NCI-H187 treated with DMSO at 0.1 percent for 48 hours (cell line): ENCODE measurements at places on chromosomes 1 and 21.

DNA sequence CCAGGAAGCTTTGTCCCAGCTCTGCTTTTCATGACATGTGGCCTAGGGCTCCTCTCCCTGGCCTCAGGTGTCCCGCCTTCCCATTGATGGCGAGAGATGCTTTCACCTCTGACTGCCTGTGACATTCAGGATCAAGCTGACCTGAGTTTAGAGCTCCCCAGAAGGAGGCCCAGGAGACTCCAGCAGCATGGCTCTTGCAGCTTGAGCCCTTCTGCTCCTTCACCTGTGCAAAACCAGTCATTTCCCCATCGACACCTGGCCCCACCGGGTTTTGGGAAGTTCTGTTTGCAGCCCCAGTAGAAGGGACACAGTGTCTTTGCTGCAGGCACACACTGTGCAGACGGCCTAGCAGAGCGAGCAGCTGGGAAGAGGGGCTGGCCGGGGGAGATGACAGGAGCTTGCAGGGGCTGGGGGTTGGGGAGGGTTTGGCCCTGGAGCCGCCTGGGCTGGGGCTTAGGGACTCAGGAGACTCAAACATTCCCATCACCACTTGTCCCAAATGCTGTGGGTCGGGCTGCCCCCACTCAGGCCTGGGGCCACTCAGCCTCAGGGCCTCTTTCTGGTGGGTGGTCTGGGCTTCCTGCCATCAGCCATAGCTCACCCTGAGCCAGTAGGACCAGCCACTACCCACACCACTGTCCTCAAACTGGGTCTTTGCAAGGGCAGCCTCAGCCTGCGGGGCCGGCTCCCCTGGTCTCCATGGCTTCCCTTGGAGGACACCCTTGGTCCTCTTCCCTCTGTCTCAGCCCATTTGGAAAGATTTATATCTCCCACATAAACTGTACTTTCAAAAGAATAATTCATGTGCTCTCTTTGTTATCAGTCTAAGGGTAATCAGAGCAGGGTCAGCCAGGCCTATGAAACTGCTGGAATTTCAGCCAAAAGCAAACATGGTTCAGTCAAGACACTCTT is 3.8 kb upstream of the EDN2 start:
- no peak for DNase-seq

- no peak for DNase-seq
These were observed 29.2 kb upstream of the PDXK start for GRCh38 chr21:43689556-43690337.

GRCh38 chr1:182770232-182770631 is 19.3 kb upstream of the NPL start:
- no peak for DNase-seq

DNA sequence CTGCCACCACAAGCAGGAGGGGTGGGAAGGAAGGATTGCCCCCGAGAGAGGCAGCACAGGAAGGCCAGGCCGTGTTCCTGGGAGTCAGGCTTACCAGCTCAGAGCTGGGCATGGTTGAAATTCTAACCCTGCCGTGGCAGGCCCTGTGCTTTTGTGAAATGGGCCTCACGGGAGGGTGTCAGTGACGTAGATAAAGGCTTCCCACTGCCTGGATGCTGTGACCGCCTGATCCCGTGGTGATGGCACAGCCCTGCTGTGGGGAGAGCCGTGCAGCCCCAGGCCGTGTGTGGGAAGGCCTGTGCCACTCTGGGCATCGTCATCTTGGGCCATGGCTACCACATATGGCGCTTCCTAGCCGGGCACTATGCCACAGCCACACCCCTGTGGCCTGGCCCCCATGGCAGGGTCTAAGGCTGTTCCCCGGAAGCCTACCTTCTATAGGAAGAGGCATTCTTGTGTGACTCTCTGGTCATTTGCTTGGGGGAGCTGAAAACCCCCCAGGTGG is 161.3 kb downstream of the PCBP3 start:
- no peak for DNase-seq

- no peak for DNase-seq
These were observed 9.0 kb upstream of the PRDX1 start for GRCh38 chr1:45530632-45531135.

DNA sequence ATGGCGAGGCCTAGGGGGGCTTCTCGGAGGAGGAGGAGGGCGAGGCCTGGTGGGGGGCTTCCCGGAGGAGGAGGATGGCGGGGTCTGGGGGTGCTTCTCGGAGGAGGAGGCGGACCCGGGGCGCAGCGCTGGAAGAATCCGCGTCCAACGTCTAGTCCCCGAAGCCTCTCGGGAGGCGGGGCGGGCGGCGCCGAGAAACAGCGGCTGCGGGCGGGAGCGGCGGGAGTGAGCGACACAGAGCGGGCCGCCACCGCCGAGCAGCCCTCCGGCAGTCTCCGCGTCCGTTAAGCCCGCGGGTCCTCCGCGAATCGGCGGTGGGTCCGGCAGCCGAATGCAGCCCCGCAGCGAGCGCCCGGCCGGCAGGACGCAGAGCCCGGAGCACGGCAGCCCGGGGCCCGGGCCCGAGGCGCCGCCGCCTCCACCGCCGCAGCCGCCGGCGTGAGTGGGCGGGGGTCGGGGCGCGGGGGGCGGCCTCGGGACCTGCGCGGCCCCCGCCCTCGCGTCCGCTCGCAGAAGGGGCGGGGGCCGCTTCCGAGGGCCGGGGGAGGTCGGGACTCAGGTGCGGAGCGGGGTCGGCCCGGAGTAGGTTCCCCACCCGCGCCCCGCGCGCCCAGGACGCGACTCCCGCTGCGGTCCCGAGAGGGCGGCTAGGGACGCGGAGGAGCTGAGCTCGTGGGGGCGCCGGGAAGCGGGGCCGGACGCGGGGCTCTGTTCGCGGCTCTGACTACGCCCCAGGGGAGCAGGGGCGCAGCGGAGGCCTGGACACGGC is at the start of gene KLHL17:
TSS of gene KLHL17 (plus strand) at position 222 of the 769 bp plus-strand sequence. CDS start at position 332, 110 bp downstream.
- DNase-seq = no peak

GRCh38 chr1:172976222-172977041 is 74.3 kb downstream of the TNFSF18 start:
- DNase-seq = no peak

GRCh38 chr1:6989212-6990159 is 204.2 kb downstream of the CAMTA1 start:
- DNase-seq = no peak

GRCh38 chr1:153337980-153338853 is 10.4 kb downstream of the PGLYRP4 start:
- no peak for DNase-seq

GRCh38 chr1:224785622-224786021 is 143.9 kb upstream of the DNAH14 start:
- no peak for DNase-seq

- DNase-seq = no peak
These were observed 319.2 kb upstream of the ADGRL4 start for GRCh38 chr1:79325705-79326104.

DNA sequence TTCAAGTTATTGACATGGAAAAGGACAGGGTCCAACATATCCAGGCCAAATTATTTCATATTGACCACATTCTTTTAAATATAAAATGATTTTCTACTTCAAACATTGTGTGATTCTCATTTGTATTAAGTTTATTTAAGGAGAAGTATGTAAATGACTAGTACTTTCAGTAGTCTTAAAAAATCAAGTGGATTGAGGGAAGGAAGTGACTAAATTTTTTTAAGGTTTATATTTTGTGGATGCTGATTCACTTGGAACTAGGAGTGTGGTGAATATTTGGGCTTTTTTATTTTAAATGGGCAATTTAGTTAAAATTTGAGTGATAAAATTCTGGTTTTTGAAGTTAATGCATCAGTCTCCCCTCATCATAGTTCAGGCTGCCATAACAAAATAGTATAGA is 10.1 kb downstream of the PRRC2C start:
- no peak for DNase-seq

GRCh38 chr1:74726063-74726462 is 6.8 kb downstream of the CRYZ start:
- no peak for DNase-seq

DNA sequence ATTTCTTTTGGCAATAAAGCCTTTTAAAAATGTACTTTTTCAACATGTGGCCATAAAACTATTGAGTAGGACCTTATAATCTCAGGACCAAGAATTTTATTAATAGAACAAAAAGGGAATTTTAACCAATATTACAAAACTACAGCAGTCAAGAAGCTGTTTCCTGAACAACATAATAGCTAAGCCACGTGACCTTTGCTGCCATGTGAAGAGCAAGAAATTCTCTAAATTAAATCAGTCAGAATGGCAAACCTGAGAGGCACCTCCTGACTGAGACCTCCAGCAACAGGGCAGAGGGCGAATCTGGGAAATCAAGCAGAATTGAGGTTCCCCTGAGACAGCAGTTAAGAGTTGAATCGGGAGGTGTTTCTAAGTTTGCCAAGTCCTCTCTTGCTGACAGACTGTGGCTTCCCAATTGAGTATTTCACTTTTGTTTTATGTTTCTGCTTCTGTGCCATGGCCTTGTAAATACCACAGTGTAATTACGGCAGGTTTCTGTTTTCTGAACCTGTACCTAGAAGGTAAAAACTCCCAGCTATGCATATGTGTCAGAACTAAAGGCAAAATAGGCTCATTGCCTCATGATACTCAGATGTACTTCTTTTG is 358.4 kb downstream of the NTNG1 start:
- no peak for DNase-seq
